ENCODE measurements at places on chromosomes 2 and 18.

DNA sequence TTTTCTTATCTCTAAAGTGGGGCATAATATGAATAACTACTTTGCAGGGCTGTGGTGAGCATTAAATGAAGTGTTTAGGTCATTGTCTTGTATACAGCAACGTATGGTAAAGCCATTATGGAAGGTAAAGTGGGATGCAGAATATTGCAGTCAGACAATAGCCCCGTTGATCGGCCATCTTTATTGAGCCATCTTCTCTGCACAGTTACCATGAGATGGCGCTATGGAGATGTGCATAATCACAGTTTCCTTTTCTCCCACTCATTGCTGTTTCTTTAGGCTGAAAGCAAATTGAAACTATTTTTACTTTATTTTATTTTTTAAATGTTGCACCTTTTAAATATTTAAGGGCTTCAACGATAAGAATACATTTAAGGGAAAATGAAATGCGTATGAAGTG lies 108.9 kb downstream of the THSD7B start:
- DNase-seq = no peak

GRCh38 chr2:237540823-237541222 lies 25.6 kb upstream of the PRLH start:
- DNase-seq = no peak

DNA sequence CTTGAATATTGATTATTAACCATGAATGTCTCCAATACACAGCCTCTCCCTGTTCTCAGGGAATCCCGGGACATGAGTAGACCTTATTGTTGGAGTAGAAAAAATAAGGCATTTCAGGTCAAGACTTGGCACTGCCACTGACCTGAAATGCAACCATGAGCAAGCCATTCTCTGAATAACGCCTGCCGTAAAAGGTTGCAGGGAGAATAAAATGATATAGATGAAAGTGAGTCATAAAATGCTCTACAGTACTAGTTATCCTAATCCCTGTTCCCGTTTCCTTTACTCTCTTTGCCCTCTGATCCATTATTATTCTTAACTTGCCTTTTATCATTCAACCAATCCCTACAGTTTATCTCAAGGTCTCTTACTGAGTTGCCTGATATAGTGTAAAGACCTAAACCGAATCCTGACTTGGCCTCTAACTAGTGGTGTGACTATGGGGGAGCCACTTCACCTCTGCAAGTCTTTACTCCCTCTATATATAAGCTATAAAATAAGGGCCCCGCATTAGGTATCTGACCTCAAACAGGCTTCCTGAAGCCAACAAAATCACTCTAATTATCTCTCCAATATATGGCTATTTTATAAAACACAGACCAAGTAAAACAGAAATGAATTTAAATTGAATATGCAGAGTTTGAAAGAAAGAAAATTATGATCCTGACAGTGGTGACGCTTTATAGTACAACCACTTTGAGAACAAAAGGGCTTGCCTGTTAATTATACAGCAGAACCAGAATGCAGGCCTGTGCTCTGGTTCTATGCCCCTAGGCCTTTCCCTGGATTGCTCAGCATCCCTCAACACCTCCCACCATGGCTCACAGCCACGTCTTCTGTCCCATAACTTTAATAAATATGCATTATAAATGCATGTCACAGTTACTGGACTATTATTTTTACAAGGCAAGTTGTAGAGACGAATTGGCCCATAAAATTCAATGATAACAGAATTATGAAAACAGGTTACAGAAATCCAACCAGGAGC lies 183.1 kb downstream of the STK39 start:
- peak; percentile 63 for DNase-seq

- DNase-seq = no peak
Observed at GRCh38 chr2:223477318-223477717, 124.8 kb downstream of the SCG2 start.

GRCh38 chr18:48219037-48219809 lies 190.0 kb downstream of the ZBTB7C start:
- DNase-seq = no peak

GRCh38 chr2:108587621-108588020 lies 53.4 kb downstream of the LIMS1 start:
- DNase-seq = no peak

DNA sequence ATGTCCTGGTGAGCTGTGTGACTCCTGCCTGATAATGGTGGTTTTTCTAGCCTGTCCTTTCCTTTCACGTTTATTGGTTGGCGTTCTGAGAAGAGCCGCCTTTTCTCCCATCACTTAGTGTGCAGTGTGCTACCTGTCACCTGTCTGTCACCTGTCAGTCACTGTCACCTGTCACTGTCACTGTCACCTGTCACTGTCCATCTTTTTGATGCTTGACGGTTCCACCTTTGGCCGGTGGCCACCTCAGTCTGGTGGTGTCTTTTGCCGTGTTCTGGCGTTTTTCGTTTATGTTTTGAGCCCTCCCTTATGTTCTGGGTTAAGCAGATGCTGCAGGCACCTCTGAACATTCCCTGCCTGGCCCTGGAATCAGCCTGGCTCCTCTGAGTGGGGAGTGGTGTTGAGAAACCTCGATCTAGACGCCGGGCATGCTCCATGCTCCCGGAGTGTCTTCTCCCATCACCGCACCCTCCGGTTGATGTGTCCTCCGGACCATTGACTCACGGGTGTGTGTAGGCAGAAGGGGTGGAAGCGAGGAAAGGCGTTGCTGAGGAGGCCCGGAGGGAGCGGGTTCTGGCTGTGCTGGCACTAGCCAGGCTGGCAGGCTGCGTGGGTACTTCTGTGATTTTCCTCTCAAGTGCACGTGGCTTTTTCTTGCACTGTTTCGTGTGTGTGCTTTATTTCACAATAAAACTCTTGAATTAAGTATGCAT lies 20.7 kb downstream of the DTYMK start:
- no peak for DNase-seq

- DNase-seq = no peak
Observed at GRCh38 chr2:219752726-219753125, 125.3 kb downstream of the SLC4A3 start.

DNA sequence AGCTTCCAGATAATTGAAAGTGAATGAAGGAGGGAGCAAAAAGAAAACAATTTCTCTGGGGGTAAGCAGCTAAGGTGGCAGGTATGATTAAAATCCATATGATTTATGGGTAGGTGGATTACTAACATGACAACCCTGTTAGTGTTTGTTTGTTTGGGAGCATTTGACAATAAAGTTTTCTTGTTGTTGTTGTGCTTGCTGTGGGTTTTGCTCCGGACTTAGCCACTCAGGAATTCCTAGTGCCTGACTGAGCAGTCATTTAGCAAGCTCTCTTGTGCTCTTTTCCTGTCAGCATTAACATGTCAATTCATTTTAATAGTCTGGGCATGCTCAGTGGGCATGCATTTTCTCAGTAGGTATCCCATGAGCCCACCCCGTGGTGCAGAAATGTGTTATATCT lies 674.8 kb upstream of the ZEB2 start:
- DNase-seq = no peak

GRCh38 chr2:74834792-74835755 lies 1.1 kb downstream of the HK2 start:
- no peak for DNase-seq

GRCh38 chr2:198753101-198753500 lies 704.6 kb downstream of the SATB2 start:
- no peak for DNase-seq
